Activated T-cell treated with anti-CD3 and anti-CD28 coated beads, Interleukin-2, amount 50 U/mL, for 72 hours (primary cell): ENCODE measurements at places on chromosomes 4 and X.

DNA sequence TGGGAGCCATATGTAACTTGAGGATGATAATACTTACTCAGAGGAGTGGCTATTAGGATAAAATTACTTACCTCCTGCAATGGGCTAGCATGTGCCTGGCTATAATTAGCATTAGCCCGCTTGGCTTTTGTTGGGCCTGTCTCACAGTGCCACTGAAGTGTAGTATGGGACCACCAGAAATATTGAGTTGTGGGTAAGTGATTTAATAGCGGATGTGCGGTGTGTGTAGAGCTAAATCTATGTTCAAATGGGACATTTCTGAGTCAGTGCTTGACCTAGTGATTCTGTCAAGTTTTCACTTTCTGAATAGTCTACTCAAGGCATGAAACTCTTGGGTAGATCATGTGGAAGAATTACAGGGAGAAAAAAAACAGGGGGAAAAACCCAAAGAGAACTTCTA, 3.5 kb upstream of the CLNK start:
- DNase-seq, result no peak

DNA sequence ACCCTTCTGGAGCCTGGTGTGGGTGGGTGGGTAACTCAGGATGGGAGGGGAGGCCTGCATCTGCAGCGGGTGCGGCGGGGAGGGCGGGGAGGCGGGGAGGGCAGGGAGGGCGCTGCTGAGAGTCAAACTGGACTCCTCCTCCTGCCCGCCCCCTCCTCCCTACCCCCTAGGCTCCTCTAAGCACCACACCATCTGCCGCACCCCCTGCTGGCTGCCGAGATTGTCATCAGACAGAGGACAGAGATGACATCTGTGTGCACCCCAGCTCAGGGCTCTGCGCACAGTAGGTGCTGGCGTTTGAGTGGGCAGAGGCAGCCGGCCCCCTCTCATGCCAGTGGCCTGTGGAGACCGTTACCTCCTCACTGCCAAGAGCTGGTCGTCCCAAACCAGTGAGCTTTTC, 10.6 kb upstream of the HMX1 start:
- DNase-seq, result no peak

GRCh38 chrX:57906790-57907189, 3.5 kb downstream of the ZXDA start:
- no peak for DNase-seq

GRCh38 chr4:102809691-102810090, 17.7 kb downstream of the UBE2D3 start:
- DNase-seq, result no peak

- DNase-seq, result no peak
These were observed 1.4 kb downstream of the ZFX start for GRCh38 chrX:24150898-24151297.

- no peak for DNase-seq
These were observed 95.4 kb upstream of the NUDT6 start for GRCh38 chr4:123017636-123018395.

DNA sequence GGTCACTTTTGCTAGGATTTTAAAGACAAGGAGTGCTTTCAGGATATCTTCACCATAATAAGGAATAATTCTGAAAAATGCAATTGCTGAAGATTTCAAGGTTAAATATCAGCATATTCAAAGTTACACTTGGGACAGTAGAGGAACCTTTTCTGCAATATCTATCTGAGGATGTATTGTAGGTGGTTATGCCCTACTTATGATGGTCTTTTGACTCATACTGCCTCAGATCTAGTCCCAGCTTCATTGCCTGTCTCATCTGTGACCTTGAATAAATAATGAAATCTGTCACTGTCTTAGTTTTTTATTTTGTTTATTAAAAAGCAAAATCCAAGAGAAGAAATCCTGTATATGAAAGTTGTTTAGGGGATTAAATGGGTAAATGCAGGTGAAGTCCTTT, 2.9 kb downstream of the BANK1 start:
- no peak for DNase-seq
